ENCODE measurements at places on chromosomes 7 and 10. TPM values are rescaled to one million over a fixed set of nuclear protein-coding genes. Genes with fewer than 3 reads are reported as not detected.

The MDFIC gene
- total RNA-seq: 13.9 TPM

The ERVW-1 gene
- total RNA-seq: not detected

GRCh38 chr7:137753067-137753466 is 93.7 kb downstream of the DGKI start:
- DNase-seq: no peak

- no peak for DNase-seq
Observed at GRCh38 chr7:92259062-92259461, 13.3 kb downstream of the ANKIB1 start.

DNA sequence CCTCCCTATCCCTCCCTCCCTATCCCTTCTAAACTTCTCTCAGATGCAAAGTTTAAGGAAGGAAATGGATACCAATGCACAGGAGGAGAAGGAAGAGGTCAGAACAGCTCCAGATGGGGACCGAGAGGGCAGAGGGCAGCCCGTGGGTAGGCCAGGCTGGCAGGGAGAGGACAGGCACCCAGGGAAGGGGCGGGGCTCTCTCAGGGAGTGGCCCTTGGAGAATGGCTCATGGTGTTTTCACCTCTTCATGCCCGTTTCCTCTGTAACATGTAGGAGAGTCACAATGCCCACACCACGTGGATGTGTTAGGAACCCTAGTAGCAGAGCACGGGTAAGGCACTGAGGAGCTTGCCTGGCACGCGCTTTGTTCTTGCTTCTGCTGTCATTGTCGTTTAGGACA is 264.5 kb downstream of the CELF2 start:
- DNase-seq: no peak
